Gastrocnemius medialis (tissue), 4 donors: ENCODE measurements at places on chromosomes 11 and 22. TPM values are rescaled to one million over a fixed set of nuclear protein-coding genes. Genes with fewer than 3 reads are reported as not detected.

DNA sequence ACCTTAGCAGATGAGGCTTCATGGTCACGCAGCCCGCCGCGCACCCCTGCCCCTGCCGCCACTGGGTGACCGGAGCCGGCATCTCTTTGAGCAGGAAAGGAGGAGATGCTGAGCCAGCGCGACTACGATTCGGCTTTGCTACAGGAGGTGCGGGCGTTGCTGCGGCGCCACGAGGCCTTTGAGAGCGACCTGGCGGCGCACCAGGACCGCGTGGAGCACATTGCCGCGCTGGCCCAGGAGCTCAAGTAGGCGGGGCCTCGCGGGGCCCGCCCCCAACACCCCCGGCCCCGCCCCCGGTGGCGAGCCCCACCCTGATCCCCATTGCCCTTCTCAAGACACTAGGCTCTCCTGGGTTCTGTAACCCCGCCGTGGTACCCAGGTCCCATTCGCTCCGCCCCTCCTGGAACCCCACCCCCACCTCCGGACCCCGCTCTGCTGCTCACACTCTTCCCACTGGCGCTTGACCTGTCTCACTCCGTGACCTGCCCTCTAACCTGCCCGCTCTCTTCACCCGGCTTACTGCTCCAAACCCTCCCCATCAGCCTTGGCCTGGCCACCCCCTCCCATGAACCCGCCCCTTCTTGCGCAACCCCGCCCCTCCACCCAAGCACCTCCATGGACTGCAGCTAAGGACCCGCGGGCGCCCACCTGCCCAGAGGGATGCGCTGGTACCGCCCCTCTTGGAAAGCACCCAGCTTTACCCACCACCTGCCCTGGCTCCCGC, 9.1 kb downstream of the CTSF start:
- peaks cover 6% of the 10 kb centered on the region for H3K4me1 ChIP-seq
- H3K4me3 ChIP-seq: no peak overlapping the region
- H3K27me3 ChIP-seq: no peaks in the 10 kb centered on the region

- H3K27me3 ChIP-seq: no peaks in the 10 kb centered on the region
- no peaks in the 10 kb centered on the region for H3K36me3 ChIP-seq
- DNase-seq: no peak
- H3K4me1 ChIP-seq: peaks cover 28% of the 10 kb centered on the region
Observed at GRCh38 chr11:130369713-130370112, 55.0 kb upstream of the ZBTB44 start.

DNA sequence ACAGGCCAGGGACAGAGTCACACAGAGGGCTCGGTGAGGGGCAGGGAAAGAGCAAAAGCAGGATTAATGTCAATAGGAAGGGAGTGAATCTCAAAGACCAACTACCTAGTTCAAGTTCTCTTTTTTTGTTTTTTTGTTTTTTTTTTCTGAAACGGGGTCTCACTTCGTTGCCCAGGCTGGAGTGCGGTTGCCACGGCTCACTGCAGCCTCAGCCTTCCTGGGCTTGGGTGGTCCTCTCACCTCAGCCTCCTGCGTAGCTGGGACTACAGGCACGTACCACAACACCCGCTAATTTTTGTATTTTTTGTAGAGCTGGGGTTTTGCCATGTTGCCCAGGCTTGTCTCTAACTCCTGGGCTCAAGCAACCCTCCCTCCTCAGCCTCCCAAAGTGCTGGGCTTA, 9.7 kb upstream of the BCL9L start:
- no peak overlapping the region for H3K27ac ChIP-seq
- DNase-seq: no peak
- H3K36me3 ChIP-seq: no peaks in the 10 kb centered on the region
- H3K27me3 ChIP-seq: no peaks in the 10 kb centered on the region
- peaks cover 17% of the 10 kb centered on the region for H3K4me1 ChIP-seq
- no peak overlapping the region for H3K4me3 ChIP-seq

DNA sequence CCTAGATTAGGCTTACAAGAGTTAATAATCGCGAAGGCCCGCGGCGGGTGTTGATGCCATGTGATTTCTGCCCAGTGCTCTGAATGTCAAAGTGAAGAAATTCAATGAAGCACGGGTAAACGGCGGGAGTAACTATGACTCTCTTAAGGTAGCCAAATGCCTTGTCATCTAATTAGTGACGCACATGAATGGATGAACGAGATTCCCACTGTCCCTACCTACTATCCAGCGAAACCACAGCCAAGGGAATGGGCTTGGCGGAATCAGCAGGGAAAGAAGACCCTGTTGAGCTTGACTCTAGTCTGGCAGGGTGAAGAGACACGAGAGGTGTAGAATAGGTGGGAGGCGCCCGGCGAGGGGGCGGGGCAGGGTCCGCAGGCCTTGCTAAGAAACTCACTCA, 65.5 kb downstream of the AAMDC start:
- no peak overlapping the region for H3K4me3 ChIP-seq
- H3K4me1 ChIP-seq: no peaks in the 10 kb centered on the region
- DNase-seq: no peak
- H3K27me3 ChIP-seq: no peaks in the 10 kb centered on the region

DNA sequence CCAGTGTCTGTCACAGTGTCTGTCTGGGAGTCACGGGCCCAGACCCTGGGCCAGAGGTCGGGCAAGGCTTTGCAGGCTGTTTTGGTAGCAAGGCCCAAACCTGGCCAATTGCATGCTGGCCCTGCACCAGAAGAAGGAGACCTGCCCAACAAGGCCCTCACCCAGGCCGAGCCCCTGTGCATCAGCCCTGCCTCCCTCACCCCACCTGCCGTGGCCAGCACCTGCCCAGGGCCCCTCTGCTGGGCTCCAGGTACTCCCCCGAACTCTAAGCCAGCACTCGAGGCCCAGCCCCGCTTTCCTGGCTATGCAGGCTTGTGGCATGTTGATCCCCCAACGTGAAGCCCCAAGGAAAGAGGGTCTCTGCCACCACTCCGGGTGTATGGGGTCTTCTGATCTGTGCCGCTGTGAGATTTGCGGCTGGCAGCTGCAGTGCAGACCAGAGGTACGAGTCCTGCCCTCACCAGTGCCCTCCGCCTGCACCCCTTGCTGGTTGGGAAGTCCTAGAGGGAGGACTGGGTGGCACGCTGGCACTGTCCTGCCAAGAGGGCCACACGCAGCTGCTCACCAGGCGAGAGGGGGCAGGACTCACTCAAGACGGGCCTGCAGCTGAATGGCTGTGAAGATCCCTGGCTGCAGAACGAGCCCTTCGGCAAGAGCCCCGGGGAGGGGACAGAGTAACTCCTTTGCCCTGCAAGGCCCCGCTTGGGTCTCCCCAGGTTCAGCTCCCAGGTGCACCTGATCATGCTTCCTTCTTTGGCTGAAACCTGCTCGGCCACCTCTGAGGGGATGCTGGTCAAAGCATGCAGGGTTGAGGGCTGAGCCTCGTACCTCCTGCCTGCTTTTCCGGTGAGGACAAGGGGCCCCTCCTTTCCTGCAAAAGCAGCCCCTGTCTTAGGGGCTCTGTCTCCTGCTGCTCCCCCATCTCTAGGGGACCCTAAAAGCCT, 6.7 kb upstream of the SEPTIN5 start:
- no peak overlapping the region for H3K4me3 ChIP-seq
- no peak for DNase-seq
- H3K36me3 ChIP-seq: no peaks in the 10 kb centered on the region
- peaks cover 20% of the 10 kb centered on the region for H3K4me1 ChIP-seq
- no peak overlapping the region for H3K27ac ChIP-seq

OR5A1 gene
- total RNA-seq: not detected

CCDC116 gene
- 0.20 TPM for total RNA-seq

DNA sequence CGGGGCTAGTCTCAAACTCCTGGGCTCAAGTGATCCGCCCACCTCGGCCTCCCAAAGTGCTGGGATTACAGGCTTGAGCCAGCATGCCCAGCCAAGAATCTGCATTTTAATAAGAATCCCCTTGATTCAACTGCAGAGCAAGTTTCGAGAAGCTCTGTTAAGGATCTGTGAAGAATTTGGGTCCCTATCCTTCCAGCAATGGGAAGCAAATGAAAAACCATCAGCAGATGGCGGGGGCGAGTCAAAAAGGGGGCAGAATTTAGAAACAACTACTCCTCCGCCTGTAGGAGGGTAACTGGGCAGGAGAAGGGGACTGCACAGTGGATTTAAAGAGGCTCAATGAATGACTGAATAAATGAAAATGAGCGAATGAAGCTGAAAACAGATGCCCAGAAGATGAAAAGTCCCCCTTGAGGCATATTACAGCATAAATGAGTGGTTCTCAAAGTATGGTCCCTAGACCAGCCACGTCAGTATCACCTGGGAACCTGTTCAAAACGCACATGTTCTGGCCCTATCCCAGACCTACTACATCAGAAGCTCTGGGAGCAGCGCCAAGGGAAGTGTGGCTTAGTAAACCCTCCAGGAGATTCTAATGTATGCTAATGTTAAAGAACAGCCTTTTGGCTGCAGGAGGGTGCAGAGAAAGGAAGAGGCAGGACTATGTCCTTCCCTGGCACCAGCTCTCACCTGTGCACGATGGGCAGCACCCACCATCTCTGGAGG, 15.0 kb downstream of the VWCE start:
- no peaks in the 10 kb centered on the region for H3K36me3 ChIP-seq
- no peak overlapping the region for H3K27ac ChIP-seq
- H3K4me3 ChIP-seq: no peak overlapping the region
- H3K4me1 ChIP-seq: no peaks in the 10 kb centered on the region
- H3K27me3 ChIP-seq: no peaks in the 10 kb centered on the region
- DNase-seq: no peak

GRCh38 chr11:76795290-76795935, 12.3 kb downstream of the TSKU start:
- no peak overlapping the region for H3K4me3 ChIP-seq
- no peak overlapping the region for H3K27ac ChIP-seq
- peaks cover 17% of the 10 kb centered on the region for H3K4me1 ChIP-seq

GRCh38 chr11:23569134-23569533, 708.9 kb upstream of the CCDC179 start:
- no peaks in the 10 kb centered on the region for H3K36me3 ChIP-seq
- no peak overlapping the region for H3K27ac ChIP-seq
- no peaks in the 10 kb centered on the region for H3K27me3 ChIP-seq
- no peak for DNase-seq
- no peaks in the 10 kb centered on the region for H3K4me1 ChIP-seq

DNA sequence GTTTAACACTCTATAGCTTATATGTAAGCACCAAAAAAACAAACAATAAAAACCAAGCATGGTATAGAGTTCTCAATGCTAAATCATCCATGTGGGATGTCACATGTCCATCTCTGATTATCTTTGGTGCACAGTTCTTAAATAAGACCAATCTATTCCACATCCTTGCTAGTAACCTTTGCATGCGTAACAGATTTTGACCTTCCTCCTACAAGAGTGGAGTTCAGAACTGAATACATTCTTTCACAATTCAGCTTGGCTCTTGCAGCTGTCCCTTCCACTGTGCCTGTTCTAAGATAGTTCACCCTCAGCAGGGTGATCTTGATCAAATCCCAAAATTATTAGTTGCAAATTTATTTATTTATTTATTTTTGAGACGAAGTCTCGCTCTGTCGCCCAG, 21.1 kb downstream of the PRR14L start:
- H3K27ac ChIP-seq: no peak overlapping the region
- H3K27me3 ChIP-seq: no peaks in the 10 kb centered on the region
- H3K4me3 ChIP-seq: no peak overlapping the region
- peaks cover 5% of the 10 kb centered on the region for H3K4me1 ChIP-seq
- H3K36me3 ChIP-seq: no peaks in the 10 kb centered on the region
- DNase-seq: no peak

ZBTB16 gene
- 156 TPM for total RNA-seq

SNU13 gene
- total RNA-seq: 202 TPM
